ENCODE measurements at places on chromosomes 1 and 21.

GRCh38 chr1:59701376-59701775 lies 113.4 kb upstream of the HOOK1 start:
- no peak for DNase-seq

- DNase-seq: no peak
These were observed 33.1 kb upstream of the COG2 start for GRCh38 chr1:230609208-230609607.

DNA sequence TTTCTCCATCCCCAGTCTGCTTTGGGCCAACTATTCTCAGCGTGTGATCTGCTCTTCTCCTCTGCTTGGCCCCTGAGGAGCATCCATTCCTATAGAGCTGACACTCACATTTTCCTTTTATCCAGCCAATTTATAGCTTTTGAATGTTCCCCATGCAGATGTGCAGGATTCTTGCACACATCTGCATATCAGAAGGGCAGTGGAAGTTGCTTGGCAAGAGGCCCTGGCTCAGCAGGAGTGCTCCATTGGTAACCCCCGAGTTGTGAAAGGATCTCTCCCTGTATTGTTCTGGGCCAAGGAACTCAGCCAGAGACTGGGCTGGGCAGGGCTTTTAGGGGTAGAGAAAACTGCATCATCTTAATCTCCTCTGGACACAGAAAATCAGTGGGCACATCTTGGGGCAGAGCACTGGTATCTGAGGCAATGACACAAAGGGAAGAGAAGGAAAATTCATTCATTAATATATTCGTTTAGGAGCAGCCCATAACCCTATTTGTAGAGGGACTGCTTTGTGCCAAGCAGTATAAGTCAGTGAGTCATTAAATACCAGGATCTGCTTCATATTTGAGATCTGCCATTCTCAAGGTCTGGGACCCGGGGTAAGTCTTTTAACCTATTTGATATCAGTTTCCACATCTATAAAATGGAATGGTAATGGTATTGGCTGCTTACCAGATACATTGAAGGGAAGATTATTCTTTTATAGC lies 31.0 kb upstream of the BEND5 start:
- no peak for DNase-seq

DNA sequence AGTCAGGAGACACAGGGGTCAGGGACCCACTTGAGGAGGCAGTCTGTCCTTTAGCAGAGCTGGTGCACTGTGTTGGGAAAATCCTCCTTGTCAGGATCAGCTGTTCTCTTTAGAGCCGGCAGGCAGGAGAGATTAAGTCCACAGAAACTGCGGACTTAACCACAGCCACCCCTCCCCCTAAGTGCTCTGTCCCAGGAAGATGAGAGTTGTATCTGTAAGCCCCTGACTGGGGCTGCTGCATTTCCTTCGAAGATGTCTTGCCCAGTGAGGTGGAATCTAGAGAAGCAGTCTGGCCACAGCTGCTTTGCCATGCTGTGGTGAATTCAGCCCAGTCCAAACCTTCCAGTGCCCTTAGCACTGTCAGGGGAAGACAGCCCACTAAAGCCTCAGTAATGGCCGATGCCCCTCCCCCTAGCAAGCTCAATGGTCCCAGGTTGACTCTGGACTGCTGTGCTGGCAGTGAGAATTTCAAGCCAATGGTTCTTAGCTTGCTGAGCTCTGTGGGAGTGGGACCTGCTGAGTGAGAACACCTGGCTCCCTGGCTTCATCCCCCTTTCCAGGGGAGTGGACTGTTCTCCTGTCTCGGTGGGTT lies 172.8 kb downstream of the ST6GALNAC3 start:
- DNase-seq: no peak

- DNase-seq: no peak
These were observed 45.7 kb upstream of the ZNF648 start for GRCh38 chr1:182107209-182107608.

DNA sequence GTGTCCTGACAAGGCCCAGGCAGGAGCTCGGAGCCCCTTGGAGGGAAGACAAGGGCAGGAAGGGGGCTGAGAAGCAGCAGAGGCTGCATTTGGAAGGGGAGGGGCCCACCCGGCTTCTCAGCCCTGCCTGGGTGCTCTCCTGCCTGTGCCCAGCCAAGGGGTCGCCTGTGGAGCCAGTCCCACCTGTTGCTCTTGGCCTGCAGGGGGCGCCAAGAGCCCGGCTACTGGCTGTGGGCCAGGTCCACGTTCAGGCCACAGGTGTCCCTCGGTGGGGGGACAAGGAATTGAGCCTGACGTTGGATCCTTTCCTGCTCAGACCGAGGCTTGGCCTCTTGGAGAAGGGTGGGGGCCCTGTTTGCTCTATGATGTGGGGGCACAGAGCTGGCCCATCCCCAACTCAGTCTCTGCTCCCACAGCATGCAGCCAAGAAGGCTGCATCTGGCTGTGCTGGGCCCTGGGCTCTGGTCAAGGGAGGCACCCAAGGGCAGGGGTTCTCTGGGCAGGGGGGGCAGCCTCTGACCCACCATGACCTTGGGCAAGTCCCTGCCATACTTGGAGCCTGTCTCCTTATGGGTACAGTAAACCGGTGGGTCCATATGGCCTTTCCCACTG lies 10.9 kb downstream of the WNT4 start:
- peak; percentile 42 for DNase-seq

DNA sequence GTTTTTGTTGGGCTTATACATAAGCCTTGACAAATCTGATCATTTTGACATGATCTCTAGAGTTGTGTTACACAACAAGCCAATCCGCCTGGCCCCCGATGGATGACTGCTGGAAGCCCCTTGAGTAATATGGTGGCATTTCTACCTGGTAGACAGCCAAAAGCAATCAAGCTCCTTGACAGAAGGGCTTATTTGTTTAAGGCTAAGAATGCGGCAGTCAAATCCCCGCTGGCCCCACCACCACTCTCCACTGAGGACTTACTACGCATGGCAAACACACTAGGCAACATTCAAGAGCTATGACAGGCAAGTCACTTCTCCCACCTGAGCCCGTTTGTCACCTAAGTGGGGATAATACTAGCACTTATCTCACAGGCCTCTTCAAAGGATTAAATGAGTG lies 33.4 kb upstream of the C1orf198 start:
- DNase-seq: no peak

DNA sequence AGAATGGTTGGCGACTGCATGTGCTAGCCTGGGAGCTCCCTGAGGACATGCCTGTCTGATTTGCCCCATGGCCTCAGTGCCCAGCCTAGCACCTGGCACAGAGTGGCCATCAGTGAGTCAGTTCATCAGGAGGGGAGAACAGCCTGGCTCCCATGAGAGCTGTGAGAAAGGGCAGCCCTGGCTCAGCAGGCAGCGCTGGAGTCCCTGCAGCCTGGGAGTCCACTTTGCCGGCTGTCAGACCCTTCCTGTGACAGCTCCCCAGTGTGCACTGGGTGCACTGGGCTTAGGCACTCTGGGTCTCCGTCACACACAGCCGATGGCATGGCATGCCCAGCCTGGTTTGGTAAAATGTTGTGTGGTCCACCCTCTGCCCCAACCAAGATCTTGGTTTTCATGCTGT lies 28.7 kb downstream of the LDLRAP1 start:
- DNase-seq: no peak

- no peak for DNase-seq
These were observed 150.9 kb downstream of the HLX start for GRCh38 chr1:221029981-221030649.

- no peak for DNase-seq
These were observed 166.1 kb upstream of the DPYD start for GRCh38 chr1:98086796-98087441.

GRCh38 chr1:248576260-248576980 lies 1.9 kb upstream of the OR2T34 start:
- DNase-seq: no peak

DNA sequence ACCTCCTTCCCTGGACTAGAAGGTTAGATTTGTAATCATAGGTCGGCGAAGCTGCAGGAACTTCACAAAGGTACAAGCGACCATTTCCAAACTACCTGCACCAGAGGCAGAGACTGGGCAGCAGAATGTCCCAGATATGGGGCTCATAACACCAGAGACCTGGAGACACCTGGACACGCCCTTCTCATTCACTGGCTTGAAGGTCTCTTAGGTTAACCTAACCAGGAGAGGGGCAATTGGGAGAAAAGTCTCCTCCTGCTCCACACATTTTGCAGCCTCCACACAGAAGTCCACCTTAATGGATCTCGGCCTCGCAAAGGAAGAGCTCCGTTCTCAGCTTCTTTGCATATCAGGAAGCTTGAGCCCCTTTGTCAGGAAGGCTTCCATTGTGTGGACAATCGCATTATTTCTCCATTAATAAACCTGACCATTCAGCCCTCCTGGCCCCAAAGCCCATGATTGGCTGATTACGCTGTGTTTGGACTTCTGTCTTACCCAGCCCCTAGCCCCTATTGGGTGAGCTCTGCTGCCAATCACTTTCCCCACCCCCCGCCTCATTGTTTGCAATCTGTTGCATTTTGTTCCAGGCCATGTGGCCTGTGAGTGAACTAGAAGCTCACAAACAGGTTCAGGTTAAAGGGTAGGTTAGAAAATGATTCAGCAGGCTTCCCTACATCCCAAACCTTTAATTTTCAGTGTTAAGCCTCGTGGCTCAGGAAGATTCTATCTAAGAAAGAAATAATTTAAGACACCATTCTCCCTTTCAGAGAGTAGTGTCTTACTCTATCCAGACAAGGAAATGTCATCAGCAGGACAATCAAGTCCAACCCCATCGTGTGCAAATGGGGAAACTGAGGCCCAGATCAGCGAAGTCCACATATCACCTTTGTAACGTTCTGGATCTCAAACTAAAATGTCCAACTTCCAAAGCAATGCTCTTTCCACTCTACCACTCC lies 2.8 kb downstream of the MYCL start:
- DNase-seq: no peak

GRCh38 chr1:226875641-226876295 lies 5.4 kb downstream of the PSEN2 start:
- no peak for DNase-seq

GRCh38 chr1:7687411-7687810 lies 83.7 kb upstream of the VAMP3 start:
- DNase-seq: no peak

DNA sequence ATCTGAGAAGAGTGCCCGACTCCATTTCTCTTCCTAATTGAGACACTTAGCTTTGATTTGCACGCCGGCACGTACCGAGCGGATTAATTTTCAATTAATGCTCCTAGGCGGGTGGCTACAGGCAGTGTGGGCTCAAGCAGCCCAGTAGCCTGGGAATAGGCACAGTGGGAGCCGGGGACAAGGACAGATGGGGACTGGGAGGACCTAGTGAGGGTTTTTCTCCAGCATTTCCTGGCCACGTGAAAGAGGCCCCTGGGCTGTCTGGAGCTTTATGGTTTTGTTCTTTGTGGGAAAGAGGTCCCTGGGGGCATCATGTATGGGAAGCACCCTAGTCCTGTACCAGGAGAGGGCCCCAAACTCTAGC lies 78.6 kb upstream of the CSF3R start:
- no peak for DNase-seq

- DNase-seq: no peak
These were observed 14.5 kb upstream of the ATP1A4 start for GRCh38 chr1:160136926-160137200.

- DNase-seq: no peak
These were observed 2.3 kb downstream of the HIPK1 start for GRCh38 chr1:113931451-113931851.

GRCh38 chr1:204894606-204895005 lies 23.9 kb downstream of the NFASC start:
- DNase-seq: no peak

DNA sequence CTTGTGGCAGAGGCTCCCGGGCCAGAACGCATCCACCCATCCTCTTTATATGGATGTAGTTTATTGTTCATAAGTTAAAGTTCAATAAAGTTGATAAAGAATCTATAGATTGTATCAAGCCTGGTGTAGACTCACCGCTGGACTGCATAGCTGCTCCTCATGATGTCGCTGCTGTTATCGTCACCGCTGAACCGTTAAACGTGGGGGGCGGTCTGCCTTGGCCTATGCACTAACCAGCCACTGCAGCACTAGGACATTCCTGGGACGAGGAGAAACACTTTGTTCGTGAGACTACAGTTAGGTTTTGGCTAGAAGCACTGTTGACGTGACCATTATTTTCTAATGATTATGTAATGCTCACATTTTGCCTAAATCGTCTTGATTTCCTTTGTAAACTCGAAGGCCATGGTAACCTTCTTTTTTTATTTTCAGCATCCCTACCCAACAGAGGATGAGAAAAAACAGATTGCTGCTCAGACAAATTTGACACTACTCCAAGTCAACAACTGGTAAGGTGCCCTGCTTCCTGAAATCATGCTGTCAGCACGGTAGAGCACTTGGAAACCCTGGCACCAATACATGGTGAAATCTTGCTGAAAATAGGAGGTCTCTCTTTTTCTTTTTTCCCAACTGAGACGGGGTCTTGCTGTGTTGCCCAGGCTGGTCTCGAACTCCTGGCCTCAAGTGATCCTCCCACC lies 50.2 kb downstream of the PKNOX1 start:
- DNase-seq: no peak

- no peak for DNase-seq
These were observed 122.8 kb downstream of the SYF2 start for GRCh38 chr1:25109531-25109951.

DNA sequence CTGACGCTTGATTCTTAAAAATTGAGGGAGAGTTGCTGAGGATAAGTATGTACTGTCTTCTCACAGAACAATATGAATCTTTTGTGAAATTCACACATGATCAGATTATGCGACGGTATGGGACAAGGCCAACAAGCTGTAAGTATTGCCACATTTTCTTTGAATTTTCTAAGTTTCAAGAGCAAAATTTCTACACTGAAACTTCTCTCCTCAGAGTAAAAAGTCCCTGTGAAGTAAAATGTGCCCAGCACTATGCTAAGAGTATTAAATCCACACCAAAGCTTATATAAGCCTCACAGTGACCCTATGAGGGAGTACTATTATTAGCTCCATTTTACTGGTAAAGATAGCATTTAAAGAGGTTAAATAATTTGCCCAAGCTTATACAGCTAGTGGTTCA lies 12.2 kb downstream of the AKIRIN1 start:
- no peak for DNase-seq

All from NCI-H1930 (cell line).